ENCODE measurements at places on chromosomes 13 and 19. TPM values are rescaled to one million over a fixed set of nuclear protein-coding genes. Genes with fewer than 3 reads are reported as not detected.
A peak's percentile ranks its signal among the peaks of the same experiment; 100 is the strongest.

Gene PTGIR
- 16.2 TPM for total RNA-seq

Gene FUT2
- not detected for total RNA-seq

Gene CEACAM7
- total RNA-seq: not detected

Gene S1PR4
- not detected for total RNA-seq

Gene PSG3
- total RNA-seq: 66.1 TPM

Gene CYP4F2
- 6.3 TPM for total RNA-seq

DNA sequence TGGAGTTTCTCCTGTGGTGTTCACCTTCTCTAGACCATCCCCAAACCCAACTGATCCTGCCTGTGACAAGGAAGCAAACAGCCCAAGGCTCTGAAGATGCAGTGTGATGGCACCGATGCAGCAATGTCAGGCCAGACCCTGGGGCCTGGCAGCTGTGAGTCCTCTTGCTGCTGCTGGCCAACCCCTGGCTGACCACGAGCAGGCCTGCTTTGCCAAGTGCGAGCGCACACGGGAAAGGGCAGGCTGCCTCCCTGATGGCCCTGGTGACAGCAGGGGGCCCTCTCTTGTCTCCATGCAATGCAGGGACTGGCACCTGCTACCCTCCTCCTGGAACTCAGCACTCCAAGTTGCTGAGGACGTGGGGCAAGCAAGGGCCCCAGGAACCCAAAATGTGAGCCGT lies 5.4 kb upstream of the VSTM2B start:
- no peak for DNase-seq

- DNase-seq: no peak
These were observed 527.5 kb downstream of the DCT start for GRCh38 chr13:93951951-93952350.

DNA sequence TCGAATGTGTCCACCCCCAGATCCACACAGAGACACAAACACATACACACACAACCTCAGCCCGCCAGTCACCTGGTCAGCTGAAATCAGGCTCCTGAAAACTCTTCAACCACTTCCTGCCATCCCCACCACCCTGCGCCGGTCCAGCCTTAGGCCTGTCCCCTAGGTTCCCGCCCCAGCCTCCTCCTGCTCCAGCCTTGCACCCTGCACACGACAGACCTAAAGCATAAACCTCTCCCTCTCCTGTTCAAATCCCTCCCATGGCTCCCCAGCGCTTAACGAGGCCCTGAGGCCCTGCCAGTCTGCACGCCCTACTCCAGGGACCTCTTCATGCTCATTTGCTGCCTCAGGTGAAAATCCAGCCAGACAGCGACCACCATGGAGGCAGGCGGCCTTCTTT lies 7.1 kb downstream of the PNMA8B start:
- no peak for DNase-seq

DNA sequence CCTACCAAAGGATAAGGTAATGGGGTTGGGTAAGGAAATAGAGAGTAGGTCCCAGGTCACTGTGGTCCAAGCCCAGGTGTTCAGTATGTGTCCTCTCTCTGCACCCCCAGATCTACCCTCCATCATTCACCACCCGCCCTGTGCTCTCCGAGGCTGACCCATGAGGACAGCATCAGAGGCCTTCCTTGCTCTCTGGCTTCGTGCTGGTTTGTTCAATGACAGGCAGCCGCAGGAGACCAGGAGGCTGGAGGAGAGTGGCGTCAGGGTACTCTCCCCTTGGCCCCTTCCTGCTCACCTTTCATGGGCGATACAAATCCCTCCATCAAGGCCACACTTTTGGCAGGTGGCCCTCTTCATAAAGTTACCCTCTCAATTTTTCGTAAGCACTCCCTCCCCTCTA lies 1.7 kb downstream of the TUBA3C start:
- DNase-seq: no peak

- no peak for DNase-seq
These were observed 485 bp upstream of the ZNF845 start for GRCh38 chr19:53333066-53333462.

DNA sequence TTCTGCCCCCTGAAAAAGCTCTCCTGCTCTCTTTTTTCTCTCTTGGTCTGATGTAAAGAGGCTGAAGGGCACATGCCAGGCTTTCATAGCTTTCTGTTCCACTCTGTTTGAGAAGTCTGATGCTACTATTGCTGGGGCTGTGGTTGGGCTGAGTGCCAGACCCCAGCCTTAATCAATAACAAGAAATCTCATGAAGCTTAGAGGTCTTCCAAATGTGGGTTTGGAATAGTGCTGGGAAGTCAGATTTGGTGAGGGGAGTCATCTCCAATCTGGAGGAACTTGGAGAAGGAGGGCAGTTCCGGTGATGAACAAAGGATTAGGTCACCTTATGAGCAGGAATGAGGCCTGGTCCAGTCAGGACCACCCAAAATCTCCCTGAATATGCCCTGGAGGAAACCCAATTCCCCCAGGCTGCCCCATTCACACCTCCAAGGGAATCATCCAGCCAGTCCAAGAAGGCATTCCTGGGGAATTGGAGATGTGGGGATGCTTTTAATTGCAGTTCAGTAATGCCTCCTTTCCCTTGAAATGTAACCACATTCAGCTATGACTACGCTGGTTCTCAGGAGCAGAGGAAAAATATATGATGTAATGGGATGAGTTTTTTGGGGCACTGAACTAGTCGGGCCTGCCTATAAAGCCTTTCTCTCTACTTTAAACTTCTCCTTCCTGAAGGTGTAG lies 102.0 kb downstream of the STARD13 start:
- DNase-seq: no peak

GRCh38 chr19:42468273-42468796 lies 25.6 kb upstream of the CXCL17 start:
- DNase-seq: no peak

DNA sequence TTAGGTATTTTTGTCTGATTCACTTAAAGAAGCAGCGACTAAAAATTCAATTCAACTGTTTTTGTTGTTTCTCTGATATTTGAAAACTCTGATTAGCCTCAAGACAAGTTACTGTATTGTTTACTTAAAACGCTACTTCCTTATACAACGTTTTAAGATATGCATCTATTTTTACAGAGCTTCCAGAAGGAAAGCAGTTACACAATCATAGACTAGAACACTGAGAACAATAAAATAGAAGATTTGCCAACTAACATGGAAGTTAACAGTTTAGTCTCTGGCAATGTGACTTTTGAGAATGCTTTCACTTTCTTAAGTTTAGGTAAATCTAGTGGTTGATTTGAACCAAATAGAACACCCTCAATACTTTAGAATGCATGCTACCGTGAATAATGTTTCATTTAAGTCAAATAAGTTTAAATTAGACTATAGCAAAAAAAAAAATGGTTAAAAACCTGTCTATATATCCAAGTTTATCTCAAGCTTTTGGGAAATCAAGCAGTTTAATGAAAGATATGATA lies 614.8 kb downstream of the DACH1 start:
- no peak for DNase-seq

GRCh38 chr19:2083174-2083854 lies 12.8 kb downstream of the MOB3A start:
- no peak for DNase-seq

DNA sequence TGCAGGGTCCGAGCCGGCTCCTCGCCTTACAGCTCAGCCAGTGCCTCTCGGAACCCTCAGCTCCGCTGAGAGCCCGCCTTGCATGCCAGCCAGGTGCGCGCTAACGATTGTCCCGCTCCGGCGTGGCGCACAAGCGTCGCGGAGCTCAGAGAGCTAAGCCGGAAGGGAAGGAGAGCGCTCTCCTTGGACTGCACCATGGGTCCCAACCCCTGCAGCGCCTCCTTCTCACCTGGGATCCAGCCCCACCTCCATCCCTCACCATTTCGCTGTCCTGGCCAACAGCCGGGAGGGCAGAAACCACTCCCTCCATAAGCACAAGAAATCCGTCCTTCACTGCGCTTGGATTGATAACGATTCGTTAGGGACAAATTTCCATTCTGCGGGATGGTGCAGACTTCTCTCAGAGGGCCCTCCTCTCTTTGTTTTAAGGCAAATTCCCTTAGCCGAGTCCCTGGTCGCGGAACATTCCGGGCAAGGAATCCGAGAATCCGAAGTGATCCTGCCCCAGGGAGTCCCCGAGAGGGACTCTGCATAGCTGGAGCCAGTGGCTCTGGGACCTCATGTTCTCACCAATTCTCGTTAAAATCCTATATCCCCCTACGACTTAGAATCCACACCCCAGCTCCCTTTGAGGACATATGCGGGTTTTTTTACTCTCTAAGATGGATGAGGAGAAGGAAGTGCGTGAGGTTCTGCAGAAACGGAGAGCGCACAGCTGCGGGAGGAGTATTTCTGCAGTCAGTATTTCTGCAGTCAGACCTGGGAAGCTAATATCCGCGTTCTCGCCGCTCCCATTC lies 2.8 kb downstream of the GSX1 start:
- no peak for DNase-seq

GRCh38 chr13:52177276-52177675 lies 17.9 kb upstream of the NEK3 start:
- no peak for DNase-seq

DNA sequence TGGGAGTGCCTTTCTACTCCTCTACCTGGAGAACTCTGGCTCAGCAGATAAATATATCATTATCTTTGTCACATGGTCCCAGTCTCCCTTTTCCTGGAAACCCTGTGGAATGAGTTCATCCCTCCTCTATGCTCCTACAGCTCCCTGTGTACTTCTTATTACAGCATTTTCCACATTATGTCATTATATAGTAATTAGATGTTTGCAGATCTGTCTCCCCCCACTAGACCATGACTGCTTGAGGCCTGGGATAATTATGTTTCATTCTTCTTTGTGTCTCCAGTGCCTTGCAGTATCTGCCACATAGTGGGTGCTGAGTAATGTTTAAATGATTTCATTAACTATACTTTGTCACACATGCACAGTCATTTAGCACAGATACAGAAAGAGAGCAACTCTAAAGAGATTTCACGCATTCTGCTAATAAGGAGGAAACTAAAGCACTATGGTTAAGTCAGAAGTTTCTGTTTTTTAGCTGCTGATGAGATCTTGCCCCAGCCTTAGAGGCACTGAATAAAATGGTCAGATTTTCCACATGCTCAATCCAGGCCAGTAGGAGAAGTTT lies 66.1 kb upstream of the DIAPH3 start:
- no peak for DNase-seq

DNA sequence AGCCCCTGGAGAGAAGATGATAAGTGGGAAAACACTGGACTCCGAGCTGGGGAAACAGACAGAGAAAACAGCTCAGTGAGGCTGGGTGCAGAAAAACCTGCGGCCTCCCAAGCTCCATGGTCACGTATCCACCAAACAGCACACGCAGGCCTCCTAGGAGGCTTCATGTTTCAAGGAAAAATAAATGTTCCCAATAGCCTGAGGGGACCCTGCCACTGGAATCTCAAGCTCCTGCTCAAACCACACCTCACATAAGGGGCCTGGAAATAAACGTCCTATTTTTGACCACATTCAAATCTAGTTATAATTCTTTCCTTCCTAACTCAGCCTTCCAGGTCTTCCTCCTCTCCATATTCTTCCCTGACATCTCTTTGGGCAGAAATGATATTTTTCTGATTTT lies 225.7 kb downstream of the ABCC4 start:
- DNase-seq: no peak

- DNase-seq: no peak
These were observed 579 bp downstream of the RPS9 start for GRCh38 chr19:54201172-54201701.

GRCh38 chr13:95745752-95746151 lies 68.8 kb downstream of the DNAJC3 start:
- DNase-seq: no peak

- no peak for DNase-seq
These were observed 32.8 kb downstream of the PEPD start for GRCh38 chr19:33488826-33489225.

- DNase-seq: peak; percentile 6
These were observed at the start of gene LACC1 for GRCh38 chr13:43879755-43880181. Gene LACC1 (plus strand): TSS chr13:43879904. CDS start chr13:43880986, 1,082 bp downstream.

GRCh38 chr19:9362905-9363304 lies at the start of gene ZNF177:
Gene ZNF177 (plus strand): TSS chr19:9363013. CDS start chr19:9378312, 15,299 bp downstream.
- no peak for DNase-seq

DNA sequence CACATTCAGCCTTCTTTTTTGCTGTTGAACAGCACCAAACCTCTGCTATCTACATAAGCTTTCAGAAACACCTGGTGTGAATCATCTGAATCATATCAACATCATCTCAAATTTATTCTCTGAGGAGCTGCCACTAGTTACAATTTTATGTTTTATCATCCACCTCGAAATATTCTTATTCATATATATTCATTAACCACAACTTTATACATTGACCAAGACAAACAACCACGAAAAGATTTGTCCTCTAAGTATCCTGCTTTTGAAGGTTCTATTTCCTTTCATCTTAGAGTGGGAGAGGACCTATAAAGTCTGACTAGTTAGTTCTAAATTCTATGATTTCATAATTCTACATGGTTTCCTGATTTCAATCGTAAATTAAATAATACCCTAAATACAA lies 18.9 kb downstream of the ESD start:
- no peak for DNase-seq

DNA sequence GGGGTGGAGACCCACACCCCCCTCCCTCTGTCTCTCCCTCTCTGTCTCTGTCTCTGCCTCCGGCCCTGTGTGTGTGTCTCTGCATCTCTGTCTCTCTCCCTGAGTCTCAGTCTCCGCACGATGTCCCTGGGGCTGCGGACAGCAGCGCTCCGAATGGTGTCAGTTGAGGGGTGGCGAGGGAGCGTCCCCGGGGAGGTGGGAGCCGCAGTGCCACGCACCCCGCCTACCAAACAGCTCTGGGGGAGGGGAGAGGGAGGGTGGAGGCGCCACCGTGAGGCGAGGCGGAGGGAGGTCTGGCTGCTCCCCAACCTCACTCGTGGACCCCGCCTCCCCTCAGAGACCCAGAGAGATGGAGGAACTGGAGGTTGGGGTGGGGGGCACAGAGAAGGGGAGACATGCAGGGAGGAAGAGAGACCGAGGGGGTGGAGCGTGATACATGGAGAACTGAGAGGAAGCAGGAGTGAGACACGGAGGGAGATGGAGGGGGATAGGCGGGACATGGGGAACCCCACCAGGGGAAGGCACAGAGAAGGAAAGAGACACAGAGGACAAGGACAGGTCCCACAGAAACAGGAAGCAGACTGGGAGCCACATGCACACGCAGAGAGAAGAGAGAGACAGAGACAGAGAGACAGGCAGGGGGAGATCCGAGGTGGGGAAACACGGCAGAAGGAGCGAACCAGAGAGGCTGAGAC lies 7.2 kb downstream of the ERFL start:
- DNase-seq: no peak

DNA sequence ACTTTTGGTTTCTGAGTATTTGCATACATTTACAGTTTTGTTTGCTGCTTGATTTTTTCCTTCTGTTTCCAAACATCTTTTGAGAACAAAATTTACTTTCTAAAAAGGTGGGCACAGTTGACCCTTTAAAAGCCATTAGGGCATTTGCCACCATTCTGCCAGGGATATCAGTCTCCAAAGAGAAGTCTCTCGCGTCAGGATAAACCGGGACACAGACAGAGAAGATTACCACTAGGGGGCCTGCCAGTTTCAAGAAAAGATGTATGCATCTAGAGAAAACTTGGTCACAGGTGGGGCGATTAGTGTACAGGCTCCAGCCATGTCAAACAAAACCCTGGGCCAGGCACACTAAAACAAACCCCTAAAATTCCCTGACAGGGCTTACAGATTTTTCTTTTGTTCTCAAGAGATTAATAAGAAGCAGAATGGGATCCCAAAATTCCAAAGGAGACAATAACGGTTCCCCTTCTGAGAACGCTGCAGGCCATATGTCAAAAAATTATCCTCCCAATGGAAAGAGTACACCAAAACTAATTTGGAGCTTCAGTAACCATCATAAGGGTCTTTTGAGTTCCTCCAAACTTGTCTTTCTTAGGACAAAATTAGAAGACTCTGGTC lies 10.7 kb upstream of the PABPC3 start:
- peak; percentile 87 for DNase-seq

- DNase-seq: peak; percentile 34
These were observed 14.6 kb downstream of the JOSD2 start for GRCh38 chr19:50496189-50497021.

Data from G401 (cell line).